ENCODE measurements at places on chromosomes 5 and 9. TPM values are rescaled to one million over a fixed set of nuclear protein-coding genes. Genes with fewer than 3 reads are reported as not detected.

DNA sequence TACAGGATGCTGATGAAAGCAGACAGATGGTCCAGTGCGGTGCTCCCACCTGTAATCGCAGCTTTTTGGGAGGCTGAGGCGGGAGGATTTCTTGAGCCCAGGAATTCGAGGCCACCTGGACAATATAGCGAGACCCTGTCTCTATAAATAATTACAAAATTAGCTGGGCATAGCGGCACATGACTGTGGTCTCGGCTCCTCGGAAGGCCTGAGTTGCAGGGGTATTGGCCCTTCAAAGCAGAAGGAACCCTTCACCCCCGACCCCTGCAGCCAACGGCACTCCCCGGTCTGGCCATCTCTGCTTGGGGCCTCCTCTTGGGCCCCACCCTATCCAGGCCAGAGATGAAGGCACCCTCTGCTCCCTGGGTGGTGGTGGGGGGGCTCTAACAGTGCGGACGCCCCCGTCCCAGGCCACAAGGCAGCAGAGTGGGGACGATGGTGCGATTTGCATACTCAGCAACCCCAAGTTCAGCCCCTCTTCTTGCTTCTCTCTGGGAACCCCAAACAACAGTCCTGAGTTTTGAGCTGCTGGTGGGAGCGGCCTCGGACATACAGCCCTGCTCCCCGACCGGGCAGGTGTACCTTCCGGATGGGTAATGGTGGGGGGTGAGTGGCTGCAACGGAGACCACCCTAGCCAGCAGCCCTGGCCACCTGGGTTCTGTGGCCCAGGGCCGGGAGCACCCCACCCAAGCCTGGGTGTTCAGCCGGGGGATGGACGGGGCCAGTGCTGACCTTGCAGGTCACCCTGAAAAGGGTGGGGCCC, 50.7 kb downstream of the NACC2 start:
- DNase-seq = no peak

Gene HNRNPA0
- total RNA-seq = 53.7 TPM

DNA sequence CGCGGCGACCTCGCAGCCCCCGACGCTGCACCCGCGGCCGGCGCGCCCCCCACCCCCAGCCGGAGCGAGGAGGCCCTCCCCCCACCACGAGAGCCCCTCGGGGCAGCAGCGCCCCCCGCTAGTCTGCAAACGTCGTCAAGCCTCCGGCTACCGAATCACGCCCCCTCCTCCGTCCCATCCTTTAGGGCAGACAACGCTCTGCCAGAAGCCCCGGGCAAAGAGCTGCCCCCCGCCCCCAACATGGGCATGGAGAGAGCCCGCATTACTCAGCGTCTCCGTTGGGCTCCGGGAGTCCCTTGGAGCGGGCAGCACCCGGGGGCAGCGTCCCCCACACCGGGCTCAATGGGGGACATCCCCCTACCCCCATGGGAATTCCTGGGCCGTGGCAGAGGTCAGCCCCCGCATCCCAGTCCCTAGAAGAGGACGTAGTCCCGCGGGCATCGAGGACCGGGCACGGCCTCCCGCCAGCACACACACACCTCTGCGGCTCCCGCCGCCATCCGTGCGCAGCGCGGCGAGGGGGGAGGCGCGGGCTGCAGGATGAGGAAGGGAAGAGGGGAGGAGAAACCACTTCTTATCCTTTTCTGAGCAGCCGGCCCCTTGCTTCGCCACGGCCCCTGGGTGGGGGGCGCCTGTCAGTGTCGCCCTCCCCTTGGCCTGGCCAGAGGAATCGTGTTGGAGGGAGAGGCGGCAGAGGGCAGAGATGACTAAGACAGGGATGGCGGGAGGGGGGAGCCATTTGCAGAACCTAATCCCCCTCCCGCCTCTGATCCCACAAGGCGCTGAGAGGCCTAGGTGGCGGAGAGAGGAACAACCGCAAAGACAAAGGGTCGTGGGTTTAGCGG, 750 bp downstream of the DNM1 start:
- peak; percentile 20 for DNase-seq

DNA sequence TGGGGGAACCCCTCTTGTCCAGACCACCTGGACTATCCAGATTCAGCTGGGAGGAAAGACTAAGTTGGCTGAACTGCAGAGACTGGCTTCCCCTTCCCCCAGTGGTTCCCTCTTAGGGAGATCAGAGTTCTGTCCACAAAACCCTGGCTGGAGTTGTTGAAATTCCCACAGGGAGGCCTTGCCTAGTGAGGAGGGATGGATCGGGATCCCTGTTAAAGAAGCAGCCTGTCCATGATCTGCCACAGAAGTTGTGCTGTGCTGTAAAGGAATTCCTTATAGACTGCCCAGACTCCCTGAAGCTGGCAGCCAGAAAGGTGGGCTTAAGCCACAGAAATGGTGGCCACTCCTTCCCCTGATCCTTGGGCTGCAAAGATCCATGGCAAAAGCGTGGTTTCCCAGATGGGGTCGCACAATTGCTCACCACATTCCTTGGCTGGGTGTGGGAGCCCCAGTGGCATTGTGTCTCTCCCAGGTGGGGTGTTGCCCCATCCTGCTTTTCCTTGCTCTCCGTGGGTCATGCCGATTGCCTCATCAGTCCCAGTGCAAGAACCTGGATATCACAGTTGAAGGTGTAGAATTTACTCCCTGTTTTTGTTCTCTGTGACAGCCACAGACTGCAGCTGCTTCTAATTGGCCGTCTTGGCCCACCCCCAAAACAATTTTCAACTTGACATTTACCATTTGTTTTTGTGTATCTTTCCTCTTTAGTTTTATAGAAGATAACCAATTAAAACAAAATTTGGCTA, 342.4 kb downstream of the FGF10 start:
- no peak for DNase-seq

DNA sequence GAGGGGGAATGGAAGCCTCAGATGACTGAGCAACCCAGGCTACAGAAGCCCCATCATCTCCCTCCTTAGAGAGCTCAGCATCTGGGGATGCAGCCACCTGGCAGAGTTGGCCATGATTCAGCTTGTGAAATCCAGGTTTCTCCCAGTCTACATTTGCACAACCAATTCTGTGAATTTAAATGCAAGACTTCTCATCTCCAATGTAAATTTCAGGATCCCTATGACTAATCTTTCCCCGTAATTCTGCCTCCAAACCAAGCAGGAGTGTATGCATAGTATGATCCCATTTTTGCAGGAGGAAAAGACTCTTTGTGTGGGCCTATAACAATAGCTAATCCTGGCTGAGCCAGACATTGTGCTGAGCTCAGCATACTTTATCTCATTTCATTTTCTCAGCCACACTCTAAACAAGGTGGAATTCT, 59.6 kb upstream of the IL17B start:
- DNase-seq = no peak

Measured in CD8-positive, alpha-beta T cell (primary cell).